ENCODE measurements at places on chromosomes 11 and 22.
A peak's percentile ranks its signal among the peaks of the same experiment; 100 is the strongest.

- no peak for DNase-seq
Measured at GRCh38 chr11:47186700-47187695, 764 bp upstream of the PACSIN3 start.

DNA sequence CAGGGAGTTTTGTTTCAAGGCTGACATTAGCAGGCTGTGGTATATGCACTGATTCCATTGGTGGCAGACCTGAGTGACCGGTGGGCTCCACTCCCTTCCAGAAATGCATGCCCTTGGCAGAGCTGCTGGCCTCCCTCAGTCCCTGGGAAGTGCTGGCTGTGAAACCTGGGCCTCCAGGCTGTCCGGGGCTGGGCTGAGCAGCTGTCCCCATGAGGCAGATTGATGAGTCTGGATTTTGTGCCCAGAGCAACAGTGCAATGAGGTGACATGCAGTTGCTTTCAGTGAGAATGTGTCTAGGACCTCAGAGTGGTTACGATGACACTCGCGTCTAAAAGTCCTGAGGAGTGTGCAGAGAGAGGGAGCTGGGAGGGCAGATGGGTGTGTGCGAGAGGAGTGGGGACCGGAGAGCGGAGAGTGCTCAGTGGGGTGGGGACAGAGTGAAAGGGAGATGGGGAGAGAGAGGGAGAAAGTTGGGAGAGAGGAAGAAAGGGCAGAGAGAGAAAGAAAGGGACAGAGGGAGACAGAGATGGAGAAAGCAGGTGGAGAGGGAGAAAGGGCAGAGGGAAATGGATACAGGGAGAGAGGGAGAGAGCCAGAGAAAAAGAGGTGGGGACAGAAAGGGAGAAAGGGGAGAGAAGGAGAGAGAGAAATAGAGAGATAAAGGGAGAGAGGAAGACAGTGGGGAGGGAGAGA is 978.3 kb downstream of the BRD1 start:
- no peak for DNase-seq

- no peak for DNase-seq
Measured at GRCh38 chr22:39693943-39694500, 123.5 kb downstream of the CACNA1I start.

DNA sequence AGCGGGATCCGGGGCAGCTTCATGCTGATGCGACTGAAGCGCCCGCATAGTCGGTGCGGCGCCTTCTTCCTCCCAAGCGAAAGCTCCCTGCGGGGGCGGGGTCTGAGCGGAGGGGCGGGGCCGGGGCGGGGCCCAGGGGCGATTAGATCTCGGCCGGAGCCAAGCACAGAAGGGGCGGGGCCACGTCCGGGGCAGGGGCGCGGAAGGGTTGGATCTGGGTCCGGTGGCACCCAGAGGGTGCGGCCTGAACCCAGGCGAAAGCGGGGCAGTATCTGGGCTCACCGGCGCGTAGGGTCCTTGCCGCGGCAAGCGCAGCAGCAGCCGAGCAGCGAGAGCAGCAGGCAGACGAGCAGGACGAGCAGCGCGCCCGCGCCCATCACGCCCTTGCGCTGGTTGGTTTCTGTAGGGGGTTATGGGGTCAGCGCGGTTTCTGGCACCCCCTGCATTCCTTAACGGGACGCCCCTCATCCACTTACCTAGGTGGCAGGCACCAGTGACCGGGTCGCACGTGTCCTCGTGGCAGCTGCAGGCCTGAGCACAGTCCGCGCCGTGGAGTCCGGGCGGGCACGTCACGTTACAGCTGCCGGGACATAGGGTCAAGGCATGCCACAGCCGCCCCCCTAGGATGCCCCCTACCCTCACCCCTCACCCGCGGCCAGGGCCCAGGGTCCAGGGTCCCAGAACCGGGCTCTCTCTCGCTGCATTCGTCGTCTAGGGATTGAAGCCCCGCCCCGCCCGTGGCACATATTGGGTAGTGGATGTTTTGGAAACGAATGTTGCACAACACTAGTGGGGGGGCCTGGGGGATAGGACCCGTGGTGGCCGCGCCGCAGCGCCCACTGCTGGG is 8.1 kb downstream of the SCARF2 start:
- DNase-seq, result no peak

- DNase-seq, result peak; percentile 8
Measured at GRCh38 chr11:67468056-67468455, 995 bp downstream of the TMEM134 start.

- DNase-seq, result no peak
Measured at GRCh38 chr11:78292109-78292803, 103.5 kb downstream of the USP35 start.

DNA sequence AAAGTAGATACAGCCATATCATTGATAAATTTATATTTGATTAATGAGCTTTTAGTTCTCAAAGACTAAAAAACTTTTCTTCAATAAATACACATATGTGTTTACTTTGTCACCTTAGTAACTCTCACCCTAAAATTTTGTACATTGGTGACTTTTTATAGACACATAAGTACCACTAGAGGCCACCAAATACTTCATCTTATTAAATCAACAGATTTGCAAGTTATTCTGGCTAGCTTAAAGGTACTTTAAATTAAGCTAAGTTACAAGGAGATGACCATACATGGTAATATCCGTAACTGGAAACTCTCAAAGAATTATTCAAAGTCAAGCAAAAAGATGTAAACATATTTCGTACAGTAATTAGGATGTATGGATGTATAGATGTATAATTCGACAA is 112.2 kb downstream of the SBF2 start:
- no peak for DNase-seq

GRCh38 chr22:16932577-16932976 is 75.4 kb downstream of the GAB4 start:
- DNase-seq, result peak; percentile 6

DNA sequence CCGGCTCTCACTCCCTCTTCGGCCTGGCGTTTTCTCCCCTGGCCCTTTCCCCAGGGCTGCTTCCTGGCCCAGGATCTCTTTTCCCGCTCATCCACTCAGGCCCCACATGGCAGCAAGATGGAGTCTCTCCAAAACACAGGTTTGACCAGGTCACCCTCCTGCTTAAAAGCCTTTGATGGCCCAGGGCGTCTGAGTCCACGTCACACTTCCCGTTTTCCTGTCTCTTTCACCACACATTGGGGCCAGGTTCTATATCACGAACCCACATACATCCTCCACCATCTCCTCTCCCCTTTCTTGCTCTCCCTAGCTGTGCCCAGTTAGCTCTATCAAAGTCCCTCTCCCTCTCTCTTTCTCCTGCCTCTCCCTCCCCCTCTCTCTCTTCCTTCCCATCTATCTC is 7.8 kb upstream of the LRRC32 start:
- no peak for DNase-seq

- DNase-seq, result no peak
Measured at GRCh38 chr11:44381261-44381660, 71.3 kb upstream of the ALX4 start.

Measured in NCI-H2029 (cell line).